Activated CD8-positive, alpha-beta T cell treated with anti-CD3 and anti-CD28 coated beads for 36 hours (primary cell): ENCODE measurements at places on chromosomes 7 and 10.

GRCh38 chr10:71077143-71077581, 135.2 kb upstream of the UNC5B start:
- no peak for DNase-seq

- DNase-seq = no peak
These were observed 89.3 kb downstream of the ZMYND11 start for GRCh38 chr10:224571-224970.

GRCh38 chr7:140084972-140085371, 22.2 kb upstream of the PARP12 start:
- DNase-seq = peak; percentile 73

DNA sequence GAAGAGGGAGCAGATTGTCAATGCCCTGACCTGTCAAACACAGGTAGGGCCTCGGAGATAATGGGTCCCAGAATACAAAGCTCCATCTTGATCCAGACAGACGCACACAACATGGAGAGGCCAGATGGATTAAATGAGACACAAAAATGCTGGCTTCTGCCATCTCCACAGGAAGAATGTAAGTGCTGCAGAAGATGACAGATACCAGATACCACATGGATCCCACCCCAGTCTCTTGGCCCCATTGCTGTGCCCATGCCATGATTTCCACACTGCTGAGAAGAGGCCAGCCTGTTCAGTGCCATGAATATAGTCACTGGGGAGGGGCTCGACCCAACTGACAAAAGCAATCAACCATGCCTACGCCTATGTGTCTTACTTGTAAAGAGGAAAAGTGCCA, 487.9 kb downstream of the PARD3 start:
- DNase-seq = no peak

DNA sequence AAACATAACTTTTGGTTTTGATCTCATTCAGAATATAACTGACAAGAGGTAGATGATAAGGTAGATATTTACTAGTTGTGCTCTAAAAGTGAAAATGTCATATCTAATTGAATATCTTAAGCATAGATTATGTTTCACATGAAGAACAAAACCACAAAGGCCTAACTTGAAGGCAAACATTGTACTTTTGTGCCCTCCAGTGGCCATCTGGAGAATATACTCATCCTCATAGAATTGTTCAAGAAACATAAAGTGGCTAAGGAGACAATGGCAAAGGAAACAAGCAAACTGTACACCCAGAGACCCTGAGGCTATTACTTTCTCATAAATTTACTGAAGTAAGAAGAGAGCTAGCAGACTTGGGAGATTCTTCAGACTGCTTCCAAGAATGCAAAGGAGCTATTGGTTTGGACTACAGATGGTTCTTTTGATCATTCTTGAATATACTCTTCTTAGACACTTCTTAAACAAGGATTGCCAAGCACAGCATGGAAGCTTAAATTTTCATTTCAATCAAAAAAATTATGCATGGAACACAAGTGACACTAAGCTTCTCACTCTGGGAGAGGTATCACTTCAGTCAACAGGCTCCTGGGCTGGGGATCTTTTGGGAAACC, 98.2 kb upstream of the DKK1 start:
- DNase-seq = peak; percentile 54

GRCh38 chr10:105843786-105844185, 1202.7 kb downstream of the SORCS3 start:
- DNase-seq = no peak

GRCh38 chr7:30667172-30667571, 15.1 kb downstream of the CRHR2 start:
- no peak for DNase-seq
